Retina (tissue), 1 donor: ENCODE measurements at places on chromosomes 2 and 18.

DNA sequence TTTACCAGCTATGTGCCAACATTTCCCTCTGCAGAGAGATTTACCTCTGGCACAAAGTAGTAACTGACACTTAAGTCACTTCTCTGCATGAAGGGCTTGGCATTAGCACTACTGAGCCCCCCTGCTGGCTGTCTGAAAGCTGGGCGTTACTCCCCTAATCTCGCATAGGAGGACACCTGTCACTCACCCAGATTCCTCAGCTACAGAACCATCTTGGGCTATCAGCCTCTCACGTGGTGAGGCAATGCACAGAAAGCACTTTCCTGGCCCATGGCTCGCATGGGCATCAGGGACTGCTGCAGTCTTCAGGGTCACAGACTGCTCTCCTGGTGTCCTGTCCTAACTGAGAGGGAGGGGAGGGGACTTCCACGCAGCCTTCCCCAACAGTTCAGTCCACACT, 12.0 kb downstream of the SERPINE2 start:
- DNase-seq = no peak

DNA sequence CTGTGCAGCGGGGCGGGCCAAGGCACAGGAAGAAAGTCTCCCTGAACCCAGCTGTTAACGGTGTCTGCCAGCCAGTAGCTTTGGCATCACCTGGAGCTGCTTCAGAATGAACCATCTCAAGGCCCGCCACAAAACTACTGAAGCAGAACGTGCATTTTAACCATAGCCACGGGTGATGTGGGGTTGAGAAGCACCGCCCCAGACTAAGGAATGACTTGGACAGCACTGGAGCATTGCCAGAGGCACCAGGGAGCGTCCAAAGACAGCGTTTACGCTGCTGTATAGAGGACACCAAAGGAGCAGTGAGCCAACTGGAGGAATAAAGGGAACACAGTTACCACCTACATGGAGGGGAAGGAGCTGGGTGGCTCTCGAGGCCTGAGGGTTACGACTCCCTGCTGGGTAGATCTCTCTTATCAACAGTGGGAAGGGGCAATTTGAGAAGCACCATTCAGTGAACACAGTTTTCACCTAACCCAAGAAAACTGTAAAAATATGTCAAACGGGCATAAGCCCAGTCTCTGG, 28.4 kb upstream of the LONRF2 start:
- no peak for DNase-seq

GRCh38 chr2:13669607-13670006, 952.9 kb downstream of the TRIB2 start:
- DNase-seq = no peak

DNA sequence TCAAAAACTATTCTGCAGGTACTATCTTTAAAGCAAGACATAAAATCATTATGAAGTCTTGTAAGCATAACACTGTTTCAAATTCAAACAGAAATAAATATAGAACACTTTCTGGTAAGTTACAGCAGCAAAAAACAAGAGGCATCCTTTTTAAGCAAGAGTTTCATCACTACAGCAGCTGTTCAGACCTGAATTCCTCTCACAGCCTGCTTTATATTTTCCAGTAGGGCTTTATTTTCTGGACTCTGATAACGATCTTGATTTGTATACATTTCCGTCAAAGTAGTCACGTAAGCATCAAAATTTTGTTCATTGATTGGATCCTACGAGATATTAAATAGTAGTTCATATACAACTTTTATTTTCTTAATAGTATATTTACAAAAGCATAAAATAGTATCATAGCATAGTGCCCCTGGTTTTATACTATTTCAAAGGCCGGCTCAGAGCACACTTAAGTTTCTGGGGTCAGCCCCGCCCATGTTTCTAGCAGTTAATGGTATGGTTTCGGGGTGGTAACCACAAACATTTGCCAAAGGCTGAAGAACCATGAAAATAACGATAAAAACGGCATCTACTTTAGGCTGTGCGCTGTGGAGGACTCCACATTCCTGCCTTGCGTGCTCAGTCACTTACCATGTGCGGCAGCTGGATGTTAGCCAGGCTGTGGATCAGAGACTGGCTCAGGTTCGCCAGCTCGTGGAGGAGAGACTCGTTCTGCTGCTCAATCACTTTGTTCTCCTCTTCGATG, 47.5 kb upstream of the PXDN start:
- no peak for DNase-seq

- peak; percentile 49 for DNase-seq
Measured at GRCh38 chr2:240469239-240469636, 33.8 kb downstream of the GPC1 start.

DNA sequence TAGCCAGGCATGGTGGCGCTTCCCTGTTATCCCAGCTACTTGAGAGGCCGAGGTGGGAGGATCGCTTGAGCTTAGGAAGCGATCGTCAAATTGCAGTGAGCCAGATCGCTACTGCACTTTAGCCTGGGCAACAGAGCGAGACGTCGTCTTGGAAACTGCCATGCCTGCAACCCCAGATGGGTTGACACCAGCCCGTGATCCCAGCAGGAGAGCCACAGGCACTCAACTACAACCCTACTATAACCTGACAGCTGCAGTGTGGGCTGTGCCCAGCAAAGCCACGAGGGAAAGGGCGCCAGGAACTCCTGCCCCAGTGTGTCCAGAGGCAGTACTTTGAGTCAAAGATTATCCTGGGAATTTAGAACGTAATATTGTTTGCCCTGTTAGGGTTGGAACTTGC, 85.6 kb downstream of the SS18 start:
- DNase-seq = no peak

- DNase-seq = peak; percentile 91
Measured at GRCh38 chr2:172172513-172173173, 69.9 kb upstream of the DLX2 start.

- no peak for DNase-seq
Measured at GRCh38 chr2:12091201-12091806, 344.9 kb downstream of the LPIN1 start.

- no peak for DNase-seq
Measured at GRCh38 chr2:173193925-173194324, 118.3 kb downstream of the MAP3K20 start.

DNA sequence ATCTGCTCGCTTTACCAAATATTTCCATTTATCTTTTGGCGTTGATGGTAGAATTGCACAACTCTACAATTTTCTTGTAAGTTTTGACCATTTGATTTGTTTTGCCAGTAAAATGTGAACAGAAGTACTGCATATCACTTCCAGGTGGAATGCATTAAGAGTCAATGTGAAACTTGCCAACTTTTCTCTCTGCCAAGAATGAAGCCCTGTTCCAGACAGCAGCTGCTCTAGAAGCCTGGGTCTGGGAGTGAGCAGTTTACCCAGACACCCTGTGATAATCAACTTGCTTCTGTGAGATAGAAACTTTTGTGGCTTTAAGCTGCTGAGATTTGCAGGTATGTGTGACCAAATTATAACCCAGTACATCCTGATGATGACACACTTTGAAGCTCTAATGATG, 115.9 kb upstream of the SYT4 start:
- no peak for DNase-seq
